ENCODE measurements at places on chromosomes 4 and X.

DNA sequence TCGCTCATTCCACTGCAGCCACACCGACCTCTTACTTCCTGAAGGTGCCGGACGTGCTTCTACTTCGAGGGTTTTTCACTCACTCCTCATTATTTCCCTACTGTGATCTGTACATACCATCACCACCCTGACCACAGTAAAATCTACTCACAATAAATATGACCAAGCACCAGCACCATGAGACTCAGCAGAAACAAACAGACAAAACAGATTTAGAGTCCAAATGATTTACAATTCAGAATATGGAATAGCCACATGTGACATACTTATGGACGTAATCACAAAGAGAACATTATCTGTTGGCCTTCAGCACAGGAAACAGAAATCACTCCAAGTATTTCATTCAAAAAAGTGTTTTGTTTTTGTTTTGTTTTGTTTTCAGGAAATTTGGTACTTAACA lies 16.1 kb upstream of the KLB start:
- DNase-seq = no peak

GRCh38 chr4:89279385-89279784 lies 28.2 kb downstream of the GPRIN3 start:
- no peak for DNase-seq

DNA sequence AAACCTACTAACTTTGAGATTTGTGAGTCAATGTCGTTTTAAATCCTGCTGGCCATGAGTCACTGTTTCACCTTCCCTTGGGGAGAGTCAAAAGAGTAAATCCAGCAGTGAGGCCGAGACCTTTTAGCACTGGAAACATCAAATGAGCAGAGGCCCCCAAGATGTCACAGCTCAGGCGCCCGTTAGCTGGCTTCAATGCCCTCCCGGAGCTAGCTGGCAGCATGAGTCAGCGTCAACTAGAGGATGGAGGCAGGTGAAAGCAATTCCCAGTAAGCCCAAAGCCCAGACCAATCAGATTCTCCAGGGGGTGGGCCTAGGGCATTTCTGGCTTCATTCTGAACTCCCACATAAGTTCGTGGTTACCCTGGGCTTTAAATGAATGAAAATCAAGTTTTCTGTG lies 170.9 kb downstream of the CLCN4 start:
- DNase-seq = no peak

DNA sequence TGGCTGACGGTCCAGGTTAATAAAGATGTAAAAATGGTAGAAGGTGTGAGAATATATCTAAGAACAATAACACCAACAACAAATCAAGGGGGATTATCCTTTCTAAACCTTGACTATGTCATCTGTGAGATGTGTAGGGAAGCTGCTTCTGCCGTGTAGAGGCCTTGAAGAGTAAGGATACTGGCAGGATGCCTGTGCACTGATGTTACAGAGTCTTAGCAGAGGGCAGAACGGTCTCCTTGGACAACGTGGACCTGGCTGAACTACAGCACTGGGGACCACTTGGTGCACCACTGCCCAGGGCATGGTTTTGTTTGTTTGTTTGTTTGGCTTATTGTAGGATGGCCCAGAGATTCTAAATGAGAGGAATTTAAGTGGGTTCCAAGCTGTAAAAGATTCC lies 33.5 kb downstream of the GPAT3 start:
- no peak for DNase-seq

DNA sequence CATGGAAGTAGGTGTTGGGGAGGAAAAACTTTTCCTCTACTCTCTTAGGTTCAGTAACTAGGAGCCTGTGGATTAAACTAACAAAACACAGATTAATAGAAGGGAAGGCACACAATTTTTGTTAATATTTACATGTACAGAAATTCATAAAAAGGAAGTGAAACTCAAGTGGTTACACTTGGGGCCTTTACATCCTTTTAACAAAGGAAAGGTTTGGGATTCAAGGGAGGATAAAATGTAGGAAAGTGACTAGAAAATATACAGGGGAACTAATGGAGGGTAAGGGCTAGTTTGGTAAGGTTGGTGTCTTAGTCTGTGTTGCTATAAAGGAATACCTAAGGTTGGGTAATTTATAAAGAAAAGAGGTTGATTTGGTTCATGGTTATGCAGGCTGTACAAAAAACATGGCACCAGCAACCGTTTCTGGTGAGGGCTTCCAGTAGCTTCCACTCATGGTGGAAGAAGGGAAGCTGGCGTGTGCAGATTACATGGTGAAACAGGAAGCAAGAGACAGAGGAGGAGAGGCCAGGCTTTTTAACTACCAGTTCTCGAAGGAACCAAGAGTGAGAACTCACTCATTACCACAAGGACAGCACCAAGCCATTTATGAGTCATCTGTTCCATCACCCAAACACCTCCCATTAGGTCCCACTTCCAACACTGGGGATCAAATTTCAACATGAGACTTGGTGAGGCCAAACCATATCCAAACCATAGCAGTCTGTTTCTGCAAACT lies 124.4 kb downstream of the CHRDL1 start:
- peak; percentile 29 for DNase-seq

DNA sequence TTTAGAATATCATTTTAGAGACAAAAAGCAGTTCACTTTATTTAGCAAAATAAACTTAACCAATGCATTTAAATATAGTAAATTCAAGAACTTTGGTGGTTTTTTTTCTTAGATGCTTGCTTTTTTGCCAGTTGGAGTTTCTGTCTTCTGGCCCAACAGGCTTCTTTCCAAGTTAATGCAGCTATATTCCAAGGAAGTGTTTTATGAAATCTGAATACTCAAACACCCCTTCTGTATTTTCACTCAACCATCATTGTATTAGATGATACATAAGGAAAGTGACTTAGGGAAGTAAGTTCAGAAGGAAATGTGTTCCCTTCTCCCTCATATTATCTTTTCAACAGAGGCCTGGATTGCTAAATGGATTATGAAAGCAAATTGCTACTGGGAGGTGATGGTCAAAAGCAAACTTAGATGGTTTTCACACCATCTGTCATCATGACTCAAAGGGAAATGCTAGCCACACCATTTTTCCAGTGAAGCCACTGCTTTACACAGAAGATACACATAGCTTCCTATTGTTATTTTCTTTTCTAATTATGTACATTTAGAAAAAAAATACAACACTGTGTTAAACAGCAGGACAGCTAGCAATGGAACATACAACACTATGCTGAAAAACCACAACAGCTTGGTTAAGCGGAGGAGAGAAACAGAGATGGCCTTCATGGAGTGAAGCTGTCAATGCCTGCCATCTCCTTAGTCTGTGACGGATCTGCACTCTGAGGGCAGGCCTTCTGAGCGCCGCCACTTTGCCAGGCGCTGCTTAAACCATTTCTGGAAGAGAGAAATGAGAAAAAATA lies 32.9 kb downstream of the HOPX start:
- DNase-seq = no peak

Data from GM12865 (cell line).